ENCODE measurements at places on chromosomes 13 and 19.

DNA sequence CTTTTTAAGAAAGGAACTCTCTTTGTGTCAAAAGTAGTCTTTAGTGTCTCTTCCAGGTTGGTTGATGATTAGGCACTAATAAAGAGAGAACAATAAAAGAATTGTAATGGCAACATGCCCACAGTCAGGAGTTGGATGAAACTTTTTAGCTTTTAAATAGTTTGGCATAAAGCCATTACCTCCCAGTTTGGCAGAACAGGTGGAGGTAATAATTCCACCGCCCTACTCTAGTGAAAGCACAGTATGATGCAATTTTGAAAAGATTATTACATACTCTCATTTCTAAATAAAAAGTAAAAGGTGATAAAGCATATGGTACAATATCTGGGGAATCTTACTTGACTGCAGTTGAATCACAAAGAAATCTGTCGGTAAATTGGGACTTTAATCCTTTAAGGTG, 497.6 kb downstream of the SUCLA2 start:
- no peaks in the 10 kb centered on the region for H3K27me3 ChIP-seq
- H3K27ac ChIP-seq = no peak overlapping the region
- H3K4me1 ChIP-seq = no peaks in the 10 kb centered on the region
- no peak overlapping the region for H3K4me3 ChIP-seq
- no peaks in the 10 kb centered on the region for H3K36me3 ChIP-seq

DNA sequence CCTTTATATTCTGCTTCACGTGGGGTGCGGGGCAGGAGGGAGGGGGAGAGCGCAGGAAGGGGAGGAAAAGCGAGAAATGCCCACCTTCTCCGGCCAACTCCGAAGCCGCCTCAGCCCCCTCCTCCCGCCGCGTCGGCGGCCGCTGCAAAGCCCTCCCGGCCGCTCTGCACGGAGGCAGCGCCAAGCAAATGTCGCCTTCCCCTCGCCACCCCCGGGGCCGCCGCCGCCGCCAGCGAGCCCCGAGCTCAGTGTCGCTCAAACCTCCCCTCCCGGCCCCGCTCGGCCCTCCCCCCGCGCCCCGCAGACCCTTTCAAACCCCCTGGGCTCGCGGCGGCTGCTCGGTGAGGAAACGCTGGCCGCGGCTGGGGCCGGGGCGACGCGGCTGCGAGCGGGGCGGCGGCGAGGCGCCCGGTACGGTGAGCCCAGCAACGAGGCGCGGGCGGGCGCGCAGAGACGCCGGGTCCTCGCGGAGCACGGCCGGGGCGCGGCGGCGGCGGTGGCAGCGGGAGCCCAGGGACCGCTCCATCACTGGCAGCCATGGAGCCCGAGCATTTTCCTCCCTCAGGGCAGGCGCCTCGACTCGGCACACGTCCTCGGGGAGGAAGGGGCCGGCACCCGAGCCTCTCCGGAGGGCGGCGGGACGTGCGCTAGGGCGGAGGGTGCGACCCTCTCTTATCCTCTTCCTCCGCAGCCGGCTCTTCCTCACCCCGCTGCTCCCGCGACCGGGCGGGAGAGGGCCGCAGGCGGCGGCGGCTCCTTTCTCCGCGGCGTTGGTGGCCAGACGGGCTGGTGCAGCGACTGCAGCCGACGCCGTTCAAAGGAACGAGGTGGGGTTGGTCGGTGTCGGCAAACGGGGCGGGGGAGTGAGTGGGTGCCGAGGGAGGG, 463 bp upstream of the TSC22D1 start:
- DNase-seq = peak; percentile 42
- peaks cover 53% of the 10 kb centered on the region for H3K4me1 ChIP-seq
- H3K36me3 ChIP-seq = peaks cover 16% of the 10 kb centered on the region
- H3K27me3 ChIP-seq = no peaks in the 10 kb centered on the region

DNA sequence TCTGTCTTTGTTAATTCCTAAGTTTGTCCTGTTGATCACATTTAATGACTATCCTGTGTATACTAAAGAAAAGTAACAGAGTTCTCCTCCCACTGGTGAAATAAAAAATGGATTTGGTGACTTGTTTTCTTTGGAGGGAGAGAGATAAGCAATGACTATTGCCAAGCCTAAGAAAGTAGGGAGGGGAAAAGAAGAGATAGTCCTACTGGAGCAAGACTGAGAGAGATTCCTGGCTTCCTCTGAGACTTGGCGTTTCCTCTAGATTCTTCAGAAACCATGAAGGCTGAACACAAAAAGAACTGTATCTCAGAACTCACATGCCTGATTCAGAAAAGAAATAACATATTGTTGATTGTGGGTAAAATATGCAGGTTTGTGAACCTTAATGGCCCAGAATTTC, 406.5 kb downstream of the FOXO1 start:
- no peak for DNase-seq
- no peaks in the 10 kb centered on the region for H3K36me3 ChIP-seq
- H3K27me3 ChIP-seq = no peaks in the 10 kb centered on the region
- no peaks in the 10 kb centered on the region for H3K4me1 ChIP-seq

DNA sequence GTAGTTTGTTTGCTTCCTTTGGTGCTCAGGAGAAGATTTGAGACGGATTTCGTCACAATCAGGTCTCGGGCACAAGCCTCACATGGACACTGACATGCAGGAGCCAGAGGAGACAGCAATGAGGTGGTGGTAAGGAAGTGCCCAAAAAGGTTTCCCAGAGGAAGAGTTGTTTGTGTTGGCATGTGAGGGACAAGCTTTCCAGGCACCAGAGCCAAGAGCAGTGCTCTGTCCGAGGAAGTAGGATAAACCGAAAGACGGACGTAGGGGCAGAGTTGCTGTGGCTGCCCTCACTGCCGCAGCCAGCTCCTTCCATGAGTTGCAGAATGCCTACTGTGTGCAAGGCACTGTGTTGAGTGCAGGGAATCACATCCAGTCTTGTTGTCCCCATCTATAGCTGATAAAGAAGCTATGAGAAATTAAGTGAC, 27.7 kb downstream of the SAE1 start:
- peaks cover 47% of the 10 kb centered on the region for H3K4me1 ChIP-seq
- DNase-seq = no peak
- peaks cover 92% of the 10 kb centered on the region for H3K36me3 ChIP-seq
- peak overlapping the region; percentile 71 for H3K27ac ChIP-seq
- no peaks in the 10 kb centered on the region for H3K27me3 ChIP-seq
- no peak overlapping the region for H3K4me3 ChIP-seq

GRCh38 chr19:31913103-31913661, 432.2 kb upstream of the ZNF507 start:
- no peak for DNase-seq
- H3K27me3 ChIP-seq = no peaks in the 10 kb centered on the region
- H3K4me1 ChIP-seq = no peaks in the 10 kb centered on the region
- no peaks in the 10 kb centered on the region for H3K36me3 ChIP-seq
- H3K4me3 ChIP-seq = no peak overlapping the region

GRCh38 chr19:28018499-28018898, 1194.5 kb downstream of the UQCRFS1 start:
- peaks cover 27% of the 10 kb centered on the region for H3K4me1 ChIP-seq
- H3K27me3 ChIP-seq = no peaks in the 10 kb centered on the region
- no peak overlapping the region for H3K27ac ChIP-seq

- H3K36me3 ChIP-seq = peaks cover 50% of the 10 kb centered on the region
- no peak overlapping the region for H3K4me3 ChIP-seq
- no peak for DNase-seq
- H3K27me3 ChIP-seq = no peaks in the 10 kb centered on the region
- H3K27ac ChIP-seq = no peak overlapping the region
Observed at GRCh38 chr19:50394017-50394416, 9.9 kb downstream of the POLD1 start.

- no peak overlapping the region for H3K27ac ChIP-seq
- no peak overlapping the region for H3K4me3 ChIP-seq
- DNase-seq = no peak
- H3K36me3 ChIP-seq = no peaks in the 10 kb centered on the region
Observed at GRCh38 chr19:7257148-7258040, 36.8 kb downstream of the INSR start.

DNA sequence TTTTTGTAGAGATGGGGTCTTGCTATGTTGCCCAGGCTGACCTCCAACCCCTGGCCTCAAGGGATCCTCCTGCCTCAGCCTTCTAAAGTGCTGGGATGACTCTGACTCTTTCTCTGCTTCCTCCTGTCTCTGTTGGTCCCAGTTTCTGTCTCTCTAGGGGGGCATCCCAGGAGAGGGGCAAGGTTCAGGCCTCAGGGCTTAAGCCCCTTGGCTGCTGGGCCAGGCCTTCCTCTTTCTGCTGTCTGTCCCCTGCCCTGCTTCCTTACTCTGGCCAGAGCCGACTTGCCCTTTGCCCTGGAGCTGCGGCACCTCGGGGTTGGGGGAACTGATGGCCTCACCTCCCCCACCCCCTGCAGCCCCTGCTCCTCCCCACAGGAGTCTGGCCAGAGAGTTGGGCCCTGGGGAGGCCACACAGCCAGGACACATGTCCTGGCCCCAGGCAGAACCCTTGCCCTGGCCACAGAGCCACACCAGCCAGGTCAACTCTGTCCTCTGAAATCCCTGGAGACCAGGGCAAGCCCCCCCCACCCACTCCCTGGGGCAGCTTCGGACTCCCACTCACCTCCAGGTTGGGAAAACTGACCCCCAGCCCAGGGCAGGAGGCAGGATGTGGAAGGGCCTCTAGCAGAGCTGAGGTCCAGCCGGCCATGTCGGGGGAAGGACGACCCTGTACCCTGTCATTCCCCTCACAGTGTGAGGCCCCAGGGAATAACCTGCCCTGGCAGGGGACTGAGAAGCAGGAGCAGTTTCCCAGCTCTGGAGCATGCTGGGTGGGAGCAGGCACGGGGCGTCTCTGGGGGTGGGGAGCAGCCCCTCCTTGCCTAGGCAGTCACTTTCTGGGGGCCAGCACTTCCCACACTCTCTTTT, 23.7 kb downstream of the CEBPA start:
- no peaks in the 10 kb centered on the region for H3K4me1 ChIP-seq
- no peak overlapping the region for H3K27ac ChIP-seq
- H3K36me3 ChIP-seq = no peaks in the 10 kb centered on the region
- no peak overlapping the region for H3K4me3 ChIP-seq
- H3K27me3 ChIP-seq = no peaks in the 10 kb centered on the region
- DNase-seq = no peak

DNA sequence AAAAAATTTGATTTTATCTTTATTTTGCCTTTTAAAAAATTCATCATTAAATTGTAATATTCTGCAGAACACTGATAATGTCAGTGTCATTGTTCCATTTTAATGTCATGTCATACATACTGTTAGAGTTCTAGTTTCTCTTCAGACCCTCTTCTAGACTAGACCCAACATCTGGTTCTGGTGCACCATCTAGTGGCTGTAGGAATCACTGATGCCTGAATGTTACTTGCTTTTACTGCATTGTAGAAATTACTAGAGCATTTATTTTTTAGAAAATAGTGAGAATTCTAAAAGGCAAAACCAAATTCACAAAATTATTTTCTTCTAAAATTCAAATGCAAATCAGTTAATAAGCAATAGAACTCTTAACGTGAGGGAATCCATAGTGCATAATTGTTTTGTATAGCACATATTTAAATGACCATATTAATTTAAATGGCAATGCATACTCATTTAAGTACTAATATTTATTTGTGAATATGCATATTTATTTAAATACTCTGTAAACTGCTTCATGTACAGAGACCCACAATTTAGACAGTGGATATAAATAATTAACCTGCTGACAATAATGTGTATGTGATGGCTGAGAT, 425.7 kb downstream of the KLF12 start:
- no peaks in the 10 kb centered on the region for H3K4me1 ChIP-seq
- H3K27me3 ChIP-seq = no peaks in the 10 kb centered on the region
- DNase-seq = peak; percentile 62
- no peak overlapping the region for H3K4me3 ChIP-seq

DNA sequence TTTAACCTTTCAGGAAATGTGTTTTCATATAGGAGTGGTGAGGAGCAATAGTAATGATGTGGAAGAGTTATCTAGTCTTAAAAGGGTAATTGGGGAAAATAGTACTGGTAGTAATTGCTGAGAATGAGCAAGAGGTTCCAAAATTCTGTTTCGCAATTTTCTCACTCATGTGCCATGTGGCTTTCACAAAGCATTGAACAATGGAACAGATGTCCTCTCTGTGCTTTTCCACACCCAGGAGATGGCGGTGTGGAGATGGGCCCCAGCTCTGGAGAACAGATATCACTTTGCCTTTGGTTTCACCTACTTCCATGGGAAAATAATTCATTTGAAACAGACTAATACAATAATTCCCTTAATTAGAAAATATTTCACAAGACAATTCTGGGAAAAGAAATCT, 170.0 kb upstream of the SLC10A2 start:
- no peaks in the 10 kb centered on the region for H3K27me3 ChIP-seq
- no peak overlapping the region for H3K4me3 ChIP-seq
- no peak for DNase-seq
- H3K36me3 ChIP-seq = no peaks in the 10 kb centered on the region
- no peaks in the 10 kb centered on the region for H3K4me1 ChIP-seq

DNA sequence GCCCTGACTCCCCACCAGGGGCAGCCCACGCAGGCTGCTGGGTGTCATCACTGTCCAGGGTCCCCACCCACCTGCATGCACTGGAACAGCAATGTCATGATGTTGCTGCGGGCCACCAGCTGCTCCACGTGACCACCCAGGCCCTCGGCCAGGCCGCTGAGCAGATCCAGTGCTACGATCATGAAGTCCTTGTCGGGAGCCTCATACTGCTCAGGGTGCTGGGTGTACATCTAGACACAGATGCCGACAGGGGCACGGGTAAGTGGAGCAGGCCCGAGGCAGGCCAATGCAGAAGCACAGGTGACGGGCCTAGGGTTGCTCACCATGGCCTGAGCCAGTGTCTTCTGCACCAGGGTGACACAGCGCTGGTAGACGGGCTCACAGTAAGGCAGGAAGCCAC, 8.7 kb upstream of the FBXW9 start:
- no peak for DNase-seq
- peaks cover 95% of the 10 kb centered on the region for H3K36me3 ChIP-seq
- no peak overlapping the region for H3K27ac ChIP-seq
- no peaks in the 10 kb centered on the region for H3K4me1 ChIP-seq
- H3K4me3 ChIP-seq = no peak overlapping the region

DNA sequence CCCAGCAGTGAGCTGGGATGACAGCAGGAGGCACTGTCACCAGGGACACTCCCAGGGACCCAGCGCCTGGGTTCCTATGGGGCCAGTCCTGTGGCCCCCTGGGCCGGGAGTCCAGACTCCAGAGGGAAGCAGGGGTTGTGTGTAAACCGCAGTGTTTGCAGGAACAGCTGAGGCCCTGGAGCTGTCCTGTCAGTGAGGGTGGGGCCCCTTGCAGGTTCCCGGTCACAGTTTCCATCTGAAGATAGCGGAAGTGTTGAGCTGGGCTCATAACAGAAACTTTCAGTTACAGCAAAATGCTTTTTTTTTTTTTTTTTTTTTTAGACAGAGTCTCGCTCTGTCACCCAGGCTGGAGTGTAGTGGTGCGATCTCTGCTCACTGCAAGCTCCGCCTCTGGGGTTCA, 17.7 kb upstream of the CSNK1G2 start:
- peaks cover 46% of the 10 kb centered on the region for H3K36me3 ChIP-seq
- H3K27me3 ChIP-seq = no peaks in the 10 kb centered on the region
- no peak overlapping the region for H3K4me3 ChIP-seq

DNA sequence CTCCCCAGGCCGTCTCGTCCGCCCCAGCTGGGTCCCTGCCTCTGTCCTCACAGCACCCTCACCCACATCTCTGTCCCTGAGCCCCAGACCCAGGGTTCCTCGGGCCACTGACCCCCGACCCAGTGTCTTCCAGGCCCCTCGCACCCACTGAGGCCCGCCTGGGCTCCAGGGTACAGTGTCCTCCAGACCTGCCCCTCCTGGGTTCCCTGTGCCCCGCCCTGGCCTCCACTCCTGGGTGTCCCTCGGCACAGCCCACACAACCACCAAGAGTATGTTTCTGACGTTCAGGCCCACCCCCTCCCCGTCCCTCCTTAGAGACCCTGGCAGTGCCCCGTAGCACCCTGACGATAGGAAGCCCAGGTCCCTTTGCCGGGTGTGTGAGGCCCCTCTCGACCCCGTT, 22.6 kb upstream of the NCCRP1 start:
- no peak for DNase-seq
- H3K36me3 ChIP-seq = peaks cover 86% of the 10 kb centered on the region
- no peaks in the 10 kb centered on the region for H3K27me3 ChIP-seq
- no peaks in the 10 kb centered on the region for H3K4me1 ChIP-seq

Measured in DND-41 (cell line).